Fibroblast of skin of left biceps (primary cell): ENCODE measurements at places on chromosomes 3 and 15.

DNA sequence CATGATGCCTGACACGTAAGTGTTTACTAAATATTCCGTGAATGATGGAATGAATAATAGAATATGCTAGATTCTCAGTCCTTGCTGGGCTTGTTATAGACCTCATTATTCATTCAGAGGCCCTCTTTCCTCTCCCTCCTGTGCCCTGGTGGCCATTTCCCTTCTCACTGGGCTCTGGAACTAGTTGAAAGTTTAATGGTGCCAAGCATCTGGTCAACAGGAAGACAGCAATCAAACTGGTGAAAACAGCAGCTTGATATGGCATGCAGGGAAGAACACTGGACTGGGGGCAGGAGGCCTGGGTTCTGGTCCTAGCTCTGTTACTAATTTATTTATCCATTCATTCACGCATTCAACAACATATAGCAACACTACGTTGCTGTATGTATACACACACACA, 3.7 kb upstream of the APOD start:
- DNase-seq, result no peak

DNA sequence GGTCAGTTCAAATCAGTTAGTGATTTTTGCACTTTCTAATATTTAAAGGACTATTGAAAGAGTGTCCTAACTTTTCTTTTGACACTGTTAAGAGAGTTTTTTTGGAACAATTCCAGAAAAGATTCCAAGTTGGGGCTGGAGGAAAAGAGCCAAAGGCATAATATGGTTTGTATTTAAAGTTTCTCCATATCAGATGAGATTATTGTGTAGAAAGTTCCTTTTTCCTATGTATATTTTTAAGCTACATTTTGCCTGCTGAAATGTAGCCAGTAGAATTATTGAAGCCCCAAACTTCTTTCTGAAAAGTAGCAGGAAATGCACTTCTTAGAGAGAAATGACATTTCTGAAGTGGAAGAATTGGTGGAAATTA, 136.5 kb upstream of the TSC22D2 start:
- DNase-seq, result no peak

- DNase-seq, result no peak
Observed at GRCh38 chr3:62226601-62227339, 146.6 kb downstream of the FEZF2 start.

DNA sequence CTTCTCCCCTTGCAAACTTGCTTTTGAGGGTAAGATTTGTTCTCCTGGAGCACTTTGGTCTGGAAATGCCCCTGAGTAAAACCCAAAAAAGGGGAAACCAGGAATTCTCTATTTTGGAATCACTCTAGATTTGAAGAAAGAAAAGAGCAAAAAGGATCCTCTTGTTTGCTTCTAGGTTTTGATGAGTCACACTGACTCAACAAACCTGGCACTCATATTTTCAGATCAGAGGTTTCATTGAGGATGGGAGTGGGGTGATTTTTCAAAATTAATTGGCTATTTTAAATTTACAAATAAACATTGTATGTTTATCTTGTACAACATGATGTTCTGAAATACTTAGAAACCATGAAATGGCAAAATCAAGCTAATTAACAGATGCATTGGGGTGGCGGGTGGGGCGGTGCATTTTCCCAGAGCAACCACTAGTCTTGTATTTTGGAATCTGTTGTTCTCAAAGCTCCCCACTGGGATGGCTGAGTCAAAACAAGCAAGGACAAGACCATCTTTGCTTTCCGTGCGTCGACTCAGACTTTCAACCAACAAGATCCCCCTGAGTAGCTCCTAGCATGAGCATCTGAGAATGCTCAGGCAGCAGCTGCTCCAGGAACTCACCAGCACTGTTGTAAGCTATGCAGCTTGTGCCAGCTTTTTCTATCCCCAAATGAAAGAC, 451.4 kb downstream of the WDR72 start:
- no peak for DNase-seq

GRCh38 chr15:45391746-45392583, 13.6 kb upstream of the GATM start:
- no peak for DNase-seq

DNA sequence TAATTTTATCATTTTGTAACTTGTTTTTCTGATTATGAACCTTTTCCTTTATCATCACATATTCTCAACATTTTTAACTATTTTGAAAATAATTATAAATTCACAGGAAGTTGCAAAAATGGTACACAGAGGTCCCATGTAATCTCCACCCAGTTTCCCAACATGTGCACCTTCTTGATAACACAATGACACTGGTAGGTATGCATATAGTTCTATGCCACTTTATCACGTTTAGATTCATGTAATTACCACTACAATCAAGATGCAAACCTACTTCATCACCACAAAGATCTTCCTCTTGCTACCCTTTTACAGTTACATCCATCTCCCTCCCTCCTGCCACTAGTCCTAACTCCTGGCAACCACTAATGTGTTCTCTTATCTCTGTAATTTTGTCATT, 413.9 kb downstream of the SHQ1 start:
- no peak for DNase-seq
